Thymus (tissue), 14 donors: ENCODE measurements at places on chromosomes 11 and 22. TPM values are rescaled to one million over a fixed set of nuclear protein-coding genes. Genes with fewer than 3 reads are reported as not detected.

NTM gene
- 0.47 TPM for total RNA-seq

SOX10 gene
- under 0.01 TPM for total RNA-seq

OR8H2 gene
- total RNA-seq: not detected

PRR5L gene
- 5.9 TPM for total RNA-seq

KRTAP5-6 gene
- total RNA-seq: not detected

CRYBB2 gene
- total RNA-seq: not detected
